ENCODE measurements at places on chromosomes 5 and 9.

DNA sequence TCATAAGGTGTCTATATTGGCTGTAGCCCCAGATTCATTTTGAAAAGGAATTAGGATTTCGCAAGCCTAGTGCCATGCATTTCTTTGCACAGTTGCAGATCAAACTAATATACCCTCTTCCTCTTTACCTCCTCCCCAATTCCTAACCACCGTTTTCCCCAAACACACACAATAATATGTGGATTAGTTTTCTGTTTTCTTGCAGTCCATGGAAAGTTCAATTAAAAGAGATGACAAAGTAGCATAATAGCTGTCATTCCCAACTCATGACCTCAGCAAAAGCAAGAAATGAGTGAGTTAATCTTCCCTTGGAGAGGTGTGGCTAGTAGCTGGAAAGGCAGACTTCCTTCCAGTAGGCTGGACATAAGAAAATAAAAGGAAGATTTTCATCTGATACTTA lies 349.1 kb downstream of the TMEM232 start:
- no peak for DNase-seq

GRCh38 chr5:135671966-135672365 lies 93.2 kb upstream of the CXCL14 start:
- no peak for DNase-seq

DNA sequence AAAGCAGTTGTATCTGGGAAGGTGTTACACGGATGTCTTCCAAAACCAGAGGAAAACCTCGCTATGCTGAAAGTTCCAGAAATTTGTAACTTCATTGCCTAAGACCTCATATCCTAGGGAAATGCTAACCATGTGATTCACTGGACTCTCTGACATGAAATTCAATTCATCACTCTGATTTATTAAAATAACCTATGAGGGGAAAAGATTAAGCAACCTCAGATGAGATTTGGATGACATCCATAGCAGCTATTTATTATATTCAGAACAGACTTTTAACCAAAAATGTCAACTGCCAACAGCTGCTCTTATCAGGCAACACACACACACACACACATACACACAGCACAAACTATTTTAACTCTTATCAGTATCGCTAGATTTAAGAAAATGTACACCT lies 1006.4 kb upstream of the CTNND2 start:
- DNase-seq, result no peak

DNA sequence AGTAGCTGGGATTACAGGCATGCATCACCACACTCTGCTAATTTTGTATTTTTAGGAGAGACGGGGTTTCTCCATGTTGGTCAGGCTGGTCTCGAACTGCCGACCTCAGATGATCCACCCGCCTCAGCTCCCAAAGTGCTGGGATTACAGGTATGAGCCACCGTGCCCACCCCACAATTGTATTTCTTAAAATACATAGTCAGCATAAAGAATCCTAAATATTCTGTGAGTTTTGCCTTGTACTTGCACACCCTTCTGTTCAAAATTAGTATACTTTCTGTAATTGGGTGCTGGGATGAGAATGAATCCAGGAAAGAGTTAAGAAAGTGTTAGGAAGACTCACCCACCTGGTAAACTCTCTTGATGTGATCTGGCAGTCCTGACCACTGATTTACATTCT lies 101.3 kb downstream of the CAAP1 start:
- no peak for DNase-seq

DNA sequence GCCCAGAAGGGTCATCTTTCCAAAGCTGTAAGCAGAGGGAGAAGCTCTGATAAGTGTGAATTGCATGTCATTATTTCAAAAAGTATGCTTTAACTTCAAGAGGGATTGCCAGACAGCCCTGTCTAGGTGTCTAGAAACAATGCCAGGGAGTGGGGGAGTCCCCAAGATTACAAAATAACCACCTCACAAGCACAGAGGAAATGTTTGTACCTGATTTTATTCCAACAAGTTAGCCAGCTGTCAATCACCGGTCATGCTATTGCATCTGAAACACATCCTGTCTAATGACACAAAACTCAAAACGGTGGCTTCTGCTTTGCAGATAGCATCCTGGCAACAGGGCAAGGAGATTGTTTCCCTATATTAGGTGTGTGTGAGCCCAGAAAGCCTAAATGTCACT lies 154.2 kb upstream of the WWC1 start:
- DNase-seq, result no peak

GRCh38 chr5:83513081-83513480 lies 41.5 kb downstream of the VCAN start:
- no peak for DNase-seq

- peak; percentile 23 for DNase-seq
These were observed 171.2 kb downstream of the GAPVD1 start for GRCh38 chr9:125432715-125433385.

GRCh38 chr5:84647581-84647980 lies 262.9 kb upstream of the EDIL3 start:
- DNase-seq, result no peak

- no peak for DNase-seq
These were observed 7.7 kb upstream of the CPEB4 start for GRCh38 chr5:173880306-173880985.

GRCh38 chr5:150513375-150514309 lies 5.7 kb downstream of the NDST1 start:
- DNase-seq, result no peak

DNA sequence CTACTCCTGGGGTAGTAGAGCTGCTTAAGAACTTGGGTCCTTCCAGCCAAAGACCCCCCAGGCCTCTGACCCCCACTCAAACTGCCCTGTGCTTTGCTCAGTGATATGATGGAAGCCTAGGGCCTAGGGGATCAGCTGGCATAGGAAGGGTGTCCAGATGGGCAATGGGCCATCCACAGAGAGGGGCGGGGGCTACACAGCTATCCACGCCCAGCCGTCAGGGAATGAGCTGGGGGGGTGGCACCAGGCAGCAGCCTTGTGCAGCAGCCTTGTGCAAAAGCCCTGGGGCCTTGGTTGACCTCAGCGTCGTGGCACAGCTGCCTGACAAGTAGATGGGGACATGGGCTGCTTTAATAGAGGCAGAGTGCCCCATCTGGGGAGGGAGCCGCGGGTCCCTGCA lies 43.2 kb downstream of the DAB2IP start:
- no peak for DNase-seq

DNA sequence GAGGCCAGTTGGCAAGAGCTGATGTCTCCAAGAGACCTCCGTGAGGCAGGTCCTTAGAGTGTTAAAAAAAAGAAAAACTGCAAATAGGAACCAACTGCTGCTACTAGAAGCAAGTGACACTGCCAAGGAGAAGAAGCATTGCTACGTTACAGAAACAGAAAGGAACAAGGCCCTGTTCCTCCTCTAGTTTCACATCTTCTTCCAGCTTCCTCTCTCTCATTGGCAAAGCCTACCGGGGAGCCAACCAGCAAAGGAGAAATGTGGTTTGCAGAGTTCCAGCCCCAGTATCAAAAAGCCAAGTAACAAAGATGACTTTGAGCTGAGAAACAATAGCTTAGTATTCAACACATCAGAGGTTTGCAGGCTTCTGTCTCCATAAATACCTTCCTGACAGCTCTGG lies 145.9 kb downstream of the PRELID2 start:
- no peak for DNase-seq

GRCh38 chr9:20689833-20690232 lies 5.8 kb downstream of the FOCAD start:
- no peak for DNase-seq

DNA sequence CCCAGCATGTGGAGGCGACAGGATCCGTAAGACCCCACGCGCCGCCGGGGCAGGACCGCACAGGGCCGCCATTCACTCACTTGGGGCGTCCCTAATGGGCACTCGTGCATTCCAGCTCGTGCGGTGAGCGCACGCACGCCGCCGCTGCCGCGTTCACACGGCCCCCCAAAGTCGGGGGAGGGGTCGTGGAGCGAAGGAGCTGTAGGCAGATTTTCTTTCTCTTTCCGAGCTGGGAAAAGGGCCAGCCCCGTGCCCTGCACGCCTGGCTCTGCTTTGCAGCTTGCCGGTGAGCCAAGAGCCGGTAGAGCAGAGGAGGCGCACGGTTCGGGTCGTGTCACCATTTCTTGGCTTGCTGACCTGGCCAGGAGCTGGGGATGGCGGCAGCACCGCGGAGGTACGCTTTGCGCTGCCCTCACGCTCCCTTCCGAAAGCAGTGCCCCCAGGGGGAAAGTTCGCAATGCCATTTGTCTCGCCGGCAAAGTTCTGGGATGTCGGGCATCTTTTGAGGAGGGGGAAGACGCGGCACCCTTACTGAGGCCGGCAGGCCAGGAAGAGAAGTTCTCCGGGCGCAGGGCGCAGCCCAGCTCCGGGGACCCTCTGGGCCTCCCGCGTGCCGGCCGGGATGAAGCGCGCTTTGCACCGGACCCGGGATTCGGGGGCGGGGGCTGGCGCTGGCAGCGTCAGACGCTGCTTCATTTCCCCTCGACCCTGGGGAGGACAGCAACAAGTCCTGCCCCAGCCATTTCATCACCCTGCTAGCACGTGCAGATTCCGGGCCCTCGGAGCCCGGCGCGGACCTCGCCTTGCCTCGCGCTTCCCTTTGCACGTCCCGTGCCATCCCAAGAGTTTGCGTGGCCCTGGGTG lies 898 bp downstream of the STC2 start:
- DNase-seq, result peak; percentile 68

GRCh38 chr5:5416733-5417132 lies 5.7 kb upstream of the ICE1 start:
- DNase-seq, result no peak

- DNase-seq, result no peak
These were observed 5.1 kb downstream of the RGS14 start for GRCh38 chr5:177362610-177363507.

- DNase-seq, result no peak
These were observed 109.2 kb downstream of the FBXL7 start for GRCh38 chr5:15609076-15609725.

GRCh38 chr5:136133222-136133921 lies 727 bp downstream of the SMAD5 start:
- DNase-seq, result peak; percentile 75

- DNase-seq, result no peak
These were observed 87.6 kb downstream of the UGCG start for GRCh38 chr9:111984086-111984802.

GRCh38 chr5:62653864-62654575 lies 75.4 kb downstream of the LRRC70 start:
- DNase-seq, result no peak

DNA sequence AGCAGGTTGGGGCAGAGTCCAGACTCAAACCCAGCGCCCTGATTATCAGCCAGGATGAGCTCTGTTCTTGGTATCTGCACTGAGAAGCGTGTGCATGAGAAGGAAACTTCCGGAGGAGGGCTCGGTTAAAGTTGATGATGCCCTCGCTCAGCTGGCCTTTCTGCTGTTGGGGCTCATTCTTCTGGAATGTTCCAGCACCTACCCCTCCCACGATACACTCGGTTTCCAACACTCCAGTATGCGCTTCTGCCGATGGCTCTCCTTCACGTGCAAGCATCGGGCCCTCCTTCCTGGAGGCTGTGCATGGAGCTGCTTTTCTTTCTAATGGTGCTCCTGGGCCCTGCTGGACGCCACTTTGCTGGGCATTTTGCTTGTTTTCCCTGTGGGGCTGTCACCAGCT lies 134.0 kb downstream of the RXRA start:
- DNase-seq, result no peak

- no peak for DNase-seq
These were observed 19.5 kb upstream of the ERCC6L2 start for GRCh38 chr9:95855961-95856360.

GRCh38 chr9:37617832-37618231 lies 25.4 kb upstream of the TOMM5 start:
- no peak for DNase-seq

DNA sequence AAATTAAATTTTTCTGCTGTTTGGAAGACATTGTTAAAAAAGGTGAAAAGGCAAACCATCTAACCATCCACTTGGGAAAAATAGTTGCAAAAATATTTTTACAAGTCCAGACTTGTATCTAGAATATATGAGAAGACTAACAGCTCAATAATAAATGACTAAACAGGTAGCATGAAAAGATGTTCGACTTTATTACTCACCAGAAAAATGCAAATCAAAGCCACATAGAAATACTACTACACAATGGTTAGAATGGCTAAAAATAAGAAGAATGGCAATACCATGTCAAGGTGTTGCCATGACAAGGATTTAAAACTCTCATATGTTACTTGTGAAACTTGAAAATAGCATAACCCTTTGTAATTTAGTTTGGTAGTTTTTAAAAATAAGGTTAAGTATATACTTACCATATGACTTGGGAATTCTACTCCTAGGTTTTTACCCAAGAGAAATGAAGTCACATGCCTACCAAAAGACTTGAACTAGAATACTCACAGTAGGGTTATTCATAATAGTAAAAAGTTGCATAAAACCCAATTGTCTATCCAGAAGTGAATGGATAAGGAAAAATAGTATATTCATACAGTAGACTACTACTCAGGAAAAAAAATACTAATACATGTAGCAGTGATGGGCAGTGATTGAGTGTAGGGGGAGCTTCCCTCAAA lies 93.8 kb downstream of the VPS13A start:
- no peak for DNase-seq

GRCh38 chr9:109717342-109717741 lies 62.7 kb upstream of the PALM2AKAP2 start:
- DNase-seq, result no peak

GRCh38 chr9:136697146-136697820 lies 10.0 kb upstream of the AGPAT2 start:
- DNase-seq, result no peak

DNA sequence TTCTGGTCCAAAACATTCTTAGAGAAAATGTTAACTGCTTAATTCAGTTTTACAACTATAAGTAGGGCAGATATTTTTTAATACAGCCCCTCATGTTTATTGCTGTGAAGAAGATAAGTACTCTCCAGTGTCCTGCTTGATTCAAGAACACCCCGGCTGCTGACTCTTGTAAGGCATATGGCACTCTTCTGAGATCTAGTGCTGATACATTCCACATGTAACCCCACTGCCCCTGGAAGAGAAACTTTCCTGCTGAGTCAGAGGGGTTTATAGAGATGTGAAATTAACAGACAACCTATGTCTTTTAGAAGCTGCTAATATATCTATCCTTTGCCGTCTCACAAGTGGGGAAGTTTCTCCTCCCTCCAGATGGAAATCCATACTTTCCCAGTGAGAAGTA lies 1.0 kb upstream of the MINAR2 start:
- no peak for DNase-seq

GRCh38 chr9:3939820-3940219 lies 360.0 kb downstream of the GLIS3 start:
- no peak for DNase-seq

GRCh38 chr5:78602400-78602799 lies 46.2 kb downstream of the LHFPL2 start:
- no peak for DNase-seq

- peak; percentile 73 for DNase-seq
These were observed 53.5 kb upstream of the IL7R start for GRCh38 chr5:35803191-35803651.

- DNase-seq, result peak; percentile 63
These were observed 838.3 kb downstream of the TLE4 start for GRCh38 chr9:80410106-80410505.
